HCT116 (cell line): ENCODE measurements at places on chromosomes 2 and 18. TPM values are rescaled to one million over a fixed set of nuclear protein-coding genes. Genes with fewer than 3 reads are reported as not detected.

The SKOR2 gene
- total RNA-seq = not detected

The FARSB gene
- total RNA-seq = 50.7 TPM

The ADD2 gene
- 0.15 TPM for total RNA-seq

The ITPRIPL1 gene
- 12.4 TPM for total RNA-seq

The IGFBP2 gene
- 143 TPM for total RNA-seq

The ALPP gene
- total RNA-seq = 0.34 TPM

GRCh38 chr2:174778085-174778981 is 14.1 kb upstream of the CHRNA1 start:
- H3K27me3 ChIP-seq = no peaks in the 10 kb centered on the region
- DNase-seq = no peak

- peaks cover 13% of the 10 kb centered on the region; the same call in 1 of the 2 replicates for H3K4me1 ChIP-seq
- 0 out of 2 replicates have a peak, but pooled peaks cover 3% of the 10 kb centered on the region for H3K27me3 ChIP-seq
- no peaks in the 10 kb centered on the region for H3K36me3 ChIP-seq
- no peak overlapping the region for H3K27ac ChIP-seq
- no peak overlapping the region for H3K4me3 ChIP-seq
Observed at GRCh38 chr2:242075696-242076095, 206.2 kb downstream of the RTP5 start.

DNA sequence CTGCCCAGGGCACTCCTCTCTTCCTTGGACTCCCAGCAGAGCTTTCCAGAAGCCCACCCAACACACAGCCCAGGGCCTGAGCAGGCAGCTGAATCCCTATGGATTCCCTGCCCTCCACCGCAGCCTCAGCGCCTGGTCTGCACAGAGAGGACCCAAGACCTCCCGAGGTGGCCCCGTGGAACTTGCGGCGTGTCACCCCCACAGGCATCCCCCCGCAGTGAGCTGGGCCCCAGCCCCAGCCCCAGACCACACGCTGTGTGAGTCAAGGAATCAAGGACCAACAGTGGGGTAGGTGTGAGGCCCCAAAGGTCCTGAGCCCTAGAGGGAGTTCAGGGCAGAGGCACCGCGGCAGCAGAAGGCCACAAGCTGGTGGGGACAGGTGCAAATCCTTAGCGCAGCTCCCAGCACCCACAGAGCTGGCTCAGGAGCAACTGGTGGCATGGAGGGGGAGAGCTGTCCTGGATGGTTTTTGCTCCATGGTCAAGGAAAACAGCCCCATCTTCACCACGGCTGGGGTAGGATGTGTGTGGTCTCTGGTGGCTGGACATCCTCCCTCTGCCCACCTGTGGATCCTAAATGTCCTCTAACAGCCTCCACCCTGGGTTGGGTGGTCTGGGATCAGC is 8.5 kb downstream of the HS6ST1 start:
- no peak overlapping the region for H3K27ac ChIP-seq

GRCh38 chr2:164739966-164740365 is 101.7 kb downstream of the COBLL1 start:
- H3K27me3 ChIP-seq = no peaks in the 10 kb centered on the region
- H3K4me3 ChIP-seq = no peak overlapping the region
- no peak overlapping the region for H3K27ac ChIP-seq
- no peak for DNase-seq
- H3K4me1 ChIP-seq = peaks cover 20% of the 10 kb centered on the region

- H3K4me1 ChIP-seq = no peaks in the 10 kb centered on the region
- no peaks in the 10 kb centered on the region for H3K27me3 ChIP-seq
- H3K36me3 ChIP-seq = no peaks in the 10 kb centered on the region
- no peak overlapping the region for H3K27ac ChIP-seq
- no peak overlapping the region for H3K4me3 ChIP-seq
Observed at GRCh38 chr18:63848159-63848558, 39.3 kb upstream of the SERPINB2 start.

DNA sequence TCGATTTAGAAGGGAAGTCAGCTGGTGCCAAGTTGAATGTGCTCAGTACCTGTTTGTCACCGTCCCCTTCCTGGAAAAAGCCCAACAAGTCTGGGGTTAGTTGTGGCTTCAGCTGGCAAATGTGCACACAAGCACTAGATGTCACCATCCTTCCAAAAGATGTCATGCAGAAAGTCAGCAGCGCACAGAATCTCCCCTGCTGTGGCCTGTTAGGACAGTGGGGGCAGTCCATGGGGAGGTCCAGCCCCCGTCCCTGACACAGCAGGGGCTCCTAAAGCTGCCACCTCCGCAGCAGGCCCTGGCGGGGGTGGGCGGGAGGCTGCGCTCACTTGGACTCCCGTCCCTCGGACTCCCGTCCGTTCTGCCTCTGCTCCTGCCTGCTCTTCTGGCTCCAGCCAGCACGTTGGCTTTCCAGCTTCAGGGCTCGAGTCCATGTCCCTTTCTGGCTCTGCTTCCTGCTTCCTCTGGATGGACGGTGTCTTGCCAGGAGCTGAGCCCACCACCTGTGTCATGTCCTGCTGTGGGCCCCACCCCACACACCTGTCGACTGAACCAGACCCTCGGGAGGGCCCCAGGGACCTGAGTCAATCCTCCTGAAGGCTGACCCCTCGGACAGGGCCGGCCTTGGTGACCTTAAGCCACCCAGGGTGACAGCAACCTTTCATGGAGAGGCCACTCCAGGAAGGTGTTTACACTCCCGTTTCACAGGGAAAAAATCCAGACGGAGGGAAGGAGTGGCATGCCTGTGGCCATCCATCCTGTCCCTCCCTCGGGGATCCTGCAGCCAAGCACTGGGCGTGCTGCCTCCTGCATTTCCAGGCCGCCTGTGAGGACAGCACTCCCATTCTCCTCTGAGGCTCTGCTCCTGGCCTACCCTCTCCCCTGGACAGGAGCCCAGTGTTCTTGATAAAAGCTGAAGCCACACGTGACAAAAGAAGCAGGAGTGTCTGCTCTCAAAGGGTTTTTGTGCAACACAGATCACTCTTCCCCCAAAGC is 8.5 kb downstream of the RAB17 start:
- H3K4me3 ChIP-seq = no peak overlapping the region
- no peaks in the 10 kb centered on the region for H3K27me3 ChIP-seq
- H3K27ac ChIP-seq = no peak overlapping the region
- H3K36me3 ChIP-seq = no peaks in the 10 kb centered on the region
- H3K4me1 ChIP-seq = no peaks in the 10 kb centered on the region

- no peak for DNase-seq
- no peak overlapping the region for H3K4me3 ChIP-seq
Observed at GRCh38 chr18:14912967-14913366, 165.0 kb downstream of the ANKRD30B start.

DNA sequence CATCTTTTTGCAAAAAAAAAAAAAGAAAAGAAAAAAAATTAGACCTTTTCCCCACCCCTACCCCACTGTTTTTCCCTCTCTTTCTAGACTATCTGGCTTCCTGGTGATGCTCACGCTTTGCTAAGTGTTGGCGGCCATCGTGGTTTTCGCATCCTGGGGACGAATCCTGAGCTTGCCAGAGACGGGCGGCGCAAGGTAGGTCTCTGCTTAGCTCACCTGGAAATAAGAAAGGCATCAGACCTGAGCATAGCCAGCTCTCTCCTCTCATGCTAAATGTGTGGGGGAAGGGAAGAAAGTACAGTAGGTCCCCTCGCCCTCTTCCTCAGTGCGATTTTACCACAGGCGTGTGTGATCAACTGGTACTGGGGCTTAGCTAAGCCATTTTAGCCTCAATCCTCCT is 90.5 kb downstream of the KLHL29 start:
- H3K4me1 ChIP-seq = peaks cover 3% of the 10 kb centered on the region
- H3K27ac ChIP-seq = no peak overlapping the region
- DNase-seq = no peak
- H3K27me3 ChIP-seq = no peaks in the 10 kb centered on the region
- H3K4me3 ChIP-seq = no peak overlapping the region

- no peak overlapping the region for H3K4me3 ChIP-seq
- no peak for DNase-seq
- H3K4me1 ChIP-seq = no peaks in the 10 kb centered on the region
- H3K27me3 ChIP-seq = no peaks in the 10 kb centered on the region
- peaks cover 2% of the 10 kb centered on the region; the same call in 1 of the 2 replicates for H3K36me3 ChIP-seq
Observed at GRCh38 chr2:69817729-69818501, 11.5 kb upstream of the GMCL1 start.

DNA sequence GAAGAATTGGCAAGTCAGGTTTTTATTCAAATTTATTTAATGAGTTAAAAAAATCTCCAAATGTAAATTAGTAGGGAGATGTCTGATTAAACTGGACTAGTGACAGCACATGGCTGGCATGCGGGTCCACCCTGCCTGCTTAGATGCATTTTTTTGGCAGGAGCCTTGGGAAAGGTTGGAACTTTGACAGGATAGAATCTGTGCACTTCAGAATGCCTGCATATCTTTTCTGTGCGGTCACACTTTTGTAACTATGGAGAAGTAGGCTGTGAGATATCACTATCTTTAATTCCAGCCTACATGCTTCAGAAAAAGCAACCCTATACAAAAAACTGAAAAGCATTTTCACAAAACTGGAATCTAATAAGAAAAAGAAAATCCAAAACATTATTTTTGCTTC is 317.8 kb downstream of the MBD2 start:
- H3K27ac ChIP-seq = no peak overlapping the region
- H3K27me3 ChIP-seq = no peaks in the 10 kb centered on the region
- no peak overlapping the region for H3K4me3 ChIP-seq
- H3K36me3 ChIP-seq = no peaks in the 10 kb centered on the region
- no peaks in the 10 kb centered on the region for H3K4me1 ChIP-seq

DNA sequence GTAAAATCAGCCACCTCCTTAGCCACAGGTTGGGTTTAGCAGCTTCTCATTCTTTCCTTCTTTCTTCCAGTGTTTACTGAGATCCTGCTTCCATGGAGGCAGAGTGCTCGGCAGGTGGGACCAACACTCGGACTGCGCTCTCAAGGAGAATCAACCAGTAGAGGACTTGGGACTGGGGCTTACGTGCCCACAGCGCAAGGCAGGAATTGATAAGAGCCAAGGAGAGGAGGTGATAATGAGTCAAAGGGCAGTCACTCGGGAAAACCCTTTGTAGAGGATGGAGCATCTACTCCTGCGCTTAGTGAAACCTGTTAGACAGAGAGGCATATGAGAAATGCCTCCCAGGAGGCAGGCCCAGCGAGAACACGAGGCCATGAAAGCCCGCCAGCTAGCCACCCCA is 2.9 kb upstream of the MRO start:
- no peaks in the 10 kb centered on the region for H3K27me3 ChIP-seq
- no peak for DNase-seq
- no peak overlapping the region for H3K4me3 ChIP-seq
- H3K27ac ChIP-seq = no peak overlapping the region
- H3K4me1 ChIP-seq = peaks cover 3% of the 10 kb centered on the region; the same call in 1 of the 2 replicates
- H3K36me3 ChIP-seq = no peaks in the 10 kb centered on the region

DNA sequence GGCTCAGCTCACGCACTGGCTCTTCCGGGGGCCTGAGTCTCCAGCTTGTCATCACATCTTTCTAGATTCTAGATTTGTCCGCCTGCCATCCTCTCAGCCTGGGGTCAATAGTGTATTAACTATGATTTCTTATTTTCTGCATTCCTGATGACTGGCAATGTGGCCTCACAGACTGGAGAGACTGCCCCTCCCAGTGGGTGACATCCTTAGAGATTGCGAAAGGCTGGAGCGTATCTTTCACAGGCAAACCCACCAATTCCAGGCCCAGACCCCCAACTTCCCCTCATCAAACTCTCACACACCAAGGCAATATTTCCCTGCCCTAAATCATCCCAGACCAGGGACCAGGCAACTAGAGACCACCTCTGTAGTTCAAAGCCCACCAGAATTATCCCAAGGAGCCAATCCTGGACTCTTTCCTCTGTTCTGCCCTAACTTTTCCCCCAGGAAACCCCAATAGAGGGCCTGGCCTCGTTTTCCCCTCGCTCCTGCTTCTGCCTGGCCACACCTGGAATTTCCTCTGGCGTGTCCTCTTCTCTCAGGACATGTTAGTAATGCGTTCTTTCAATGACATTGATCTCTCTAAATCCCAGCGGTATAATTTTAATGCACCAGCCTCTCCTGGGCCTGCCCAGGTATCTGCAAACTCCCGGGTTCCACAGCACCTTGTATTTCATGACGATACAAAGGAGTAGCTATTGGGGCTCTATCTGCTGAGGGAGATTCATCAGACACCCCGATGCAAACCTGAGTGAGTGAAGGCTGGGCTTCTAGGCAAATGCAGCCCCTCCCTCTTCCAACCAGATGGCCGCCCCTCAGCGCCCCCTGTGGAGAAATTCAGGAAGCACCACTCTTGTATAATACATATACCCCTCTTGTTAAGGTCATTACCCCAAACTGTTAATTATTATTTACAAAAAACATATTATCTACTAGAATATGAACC is 2.4 kb upstream of the KCNF1 start:
- H3K27me3 ChIP-seq = no peaks in the 10 kb centered on the region
- peak; percentile 35 for DNase-seq
- H3K27ac ChIP-seq = no peak overlapping the region
- H3K4me1 ChIP-seq = peaks cover 3% of the 10 kb centered on the region; the same call in 1 of the 2 replicates
- no peaks in the 10 kb centered on the region for H3K36me3 ChIP-seq

GRCh38 chr2:190863946-190864345 is 16.7 kb upstream of the GLS start:
- DNase-seq = no peak
- H3K27ac ChIP-seq = no peak overlapping the region
- no peak overlapping the region for H3K4me3 ChIP-seq
- H3K27me3 ChIP-seq = no peaks in the 10 kb centered on the region
- H3K4me1 ChIP-seq = peaks cover 2% of the 10 kb centered on the region; the same call in 1 of the 2 replicates

DNA sequence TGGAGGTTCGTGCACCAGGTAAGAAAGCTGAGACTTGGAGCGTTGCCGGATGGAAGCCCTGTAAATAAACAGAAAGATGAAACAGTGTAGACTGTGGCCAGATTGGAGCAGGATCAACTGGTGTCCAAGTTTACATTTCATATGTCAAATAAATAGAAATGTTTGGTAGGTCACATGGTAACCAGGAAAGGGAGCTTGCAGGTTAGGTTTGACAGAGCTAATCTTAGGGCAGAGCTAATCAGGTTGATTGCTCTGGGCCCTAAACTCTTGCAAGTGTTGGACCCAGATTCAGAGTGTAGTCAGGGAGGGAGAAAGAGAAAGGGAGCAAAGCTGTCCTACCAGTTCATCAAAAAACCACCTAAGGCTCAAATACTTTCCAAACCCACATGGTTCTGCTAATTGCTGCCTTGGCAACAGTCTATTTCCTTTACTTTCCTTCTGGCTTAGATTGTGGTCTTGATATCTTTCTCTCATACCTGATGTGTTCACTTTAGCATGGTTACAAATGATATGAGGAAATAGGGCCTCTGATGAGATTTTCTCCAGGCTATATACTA is 63.2 kb downstream of the G6PC2 start:
- H3K27me3 ChIP-seq = no peaks in the 10 kb centered on the region
- 0 out of 2 replicates have a peak, but pooled peaks cover 2% of the 10 kb centered on the region for H3K4me1 ChIP-seq
- H3K36me3 ChIP-seq = no peaks in the 10 kb centered on the region
- no peak for DNase-seq
- H3K27ac ChIP-seq = no peak overlapping the region

DNA sequence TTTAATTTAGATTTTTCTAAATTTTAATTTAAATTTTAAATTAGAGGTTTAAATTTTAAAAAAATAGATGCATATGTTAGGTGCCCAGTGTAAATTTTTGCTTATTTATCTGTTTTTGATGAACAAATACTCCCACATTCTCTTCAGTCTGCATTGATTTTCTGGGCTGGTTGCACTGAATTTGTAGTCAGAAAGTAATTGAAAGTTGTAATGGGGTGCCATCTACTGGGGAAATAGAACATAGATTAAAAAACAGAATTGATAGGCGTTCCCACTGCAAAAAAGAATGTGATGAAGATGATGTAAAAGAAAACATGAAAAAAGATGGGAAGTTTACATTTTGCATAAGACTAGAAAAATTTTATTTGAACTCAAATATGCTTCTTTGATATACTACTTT is 51.7 kb upstream of the CCDC85A start:
- no peaks in the 10 kb centered on the region for H3K36me3 ChIP-seq
- H3K27me3 ChIP-seq = no peaks in the 10 kb centered on the region
- no peaks in the 10 kb centered on the region for H3K4me1 ChIP-seq
- peak; percentile 40 for DNase-seq

GRCh38 chr2:44596537-44597320 is 235.0 kb downstream of the CAMKMT start:
- H3K27ac ChIP-seq = no peak overlapping the region
- H3K27me3 ChIP-seq = no peaks in the 10 kb centered on the region
- no peaks in the 10 kb centered on the region for H3K4me1 ChIP-seq
- no peaks in the 10 kb centered on the region for H3K36me3 ChIP-seq
- DNase-seq = no peak
